Muscle of leg (tissue), 16 donors: ENCODE measurements at places on chromosomes 1 and 21. TPM values are rescaled to one million over a fixed set of nuclear protein-coding genes. Genes with fewer than 3 reads are reported as not detected.

AVPR1B gene
- total RNA-seq = 0.44 TPM

DNA sequence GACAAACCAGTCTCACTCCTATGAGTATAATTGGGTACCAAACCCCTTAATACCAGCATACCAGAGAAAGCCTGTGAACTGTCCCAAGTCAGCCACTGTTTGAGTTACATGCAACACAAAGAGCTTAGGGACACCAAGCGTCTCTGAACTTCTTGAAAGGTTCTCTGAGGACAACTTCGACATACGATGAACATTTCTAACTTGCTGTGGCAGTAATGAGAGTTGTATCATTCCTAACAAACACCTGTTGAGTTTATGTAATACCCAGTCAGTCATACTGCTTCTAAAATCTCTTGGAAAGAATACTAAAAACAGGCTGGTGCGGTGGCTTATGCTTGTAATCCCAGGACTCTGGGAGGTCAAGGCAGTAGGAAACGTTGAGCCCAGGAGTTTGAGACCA is 18.4 kb downstream of the CCT8 start:
- H3K4me1 ChIP-seq = no peaks in the 10 kb centered on the region
- no peak for DNase-seq
- H3K27ac ChIP-seq = no peak overlapping the region

SYF2 gene
- 54.4 TPM for total RNA-seq

DNA sequence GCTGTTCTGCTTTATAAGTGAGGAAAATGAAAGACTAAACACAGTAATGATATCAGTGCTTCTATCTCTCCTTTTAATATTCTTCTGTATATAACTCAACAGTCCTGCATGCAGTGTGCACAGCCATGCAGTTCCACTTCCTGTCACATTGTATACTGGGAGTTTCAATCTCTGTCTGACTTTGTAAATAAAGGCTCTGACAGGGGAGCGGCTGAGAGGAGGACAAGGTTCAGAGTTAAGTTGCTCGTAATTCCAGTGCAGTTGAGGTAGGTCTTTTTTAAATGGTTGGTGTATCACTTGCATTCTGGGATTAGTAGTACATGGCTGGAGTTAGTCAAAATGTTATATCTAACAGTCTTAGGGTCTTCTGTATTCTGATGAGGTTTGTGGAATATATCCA is 264.5 kb downstream of the OLFM3 start:
- DNase-seq = no peak
- H3K27ac ChIP-seq = no peak overlapping the region
- no peaks in the 10 kb centered on the region for H3K4me1 ChIP-seq

LHX8 gene
- total RNA-seq = 0.09 TPM

DNA sequence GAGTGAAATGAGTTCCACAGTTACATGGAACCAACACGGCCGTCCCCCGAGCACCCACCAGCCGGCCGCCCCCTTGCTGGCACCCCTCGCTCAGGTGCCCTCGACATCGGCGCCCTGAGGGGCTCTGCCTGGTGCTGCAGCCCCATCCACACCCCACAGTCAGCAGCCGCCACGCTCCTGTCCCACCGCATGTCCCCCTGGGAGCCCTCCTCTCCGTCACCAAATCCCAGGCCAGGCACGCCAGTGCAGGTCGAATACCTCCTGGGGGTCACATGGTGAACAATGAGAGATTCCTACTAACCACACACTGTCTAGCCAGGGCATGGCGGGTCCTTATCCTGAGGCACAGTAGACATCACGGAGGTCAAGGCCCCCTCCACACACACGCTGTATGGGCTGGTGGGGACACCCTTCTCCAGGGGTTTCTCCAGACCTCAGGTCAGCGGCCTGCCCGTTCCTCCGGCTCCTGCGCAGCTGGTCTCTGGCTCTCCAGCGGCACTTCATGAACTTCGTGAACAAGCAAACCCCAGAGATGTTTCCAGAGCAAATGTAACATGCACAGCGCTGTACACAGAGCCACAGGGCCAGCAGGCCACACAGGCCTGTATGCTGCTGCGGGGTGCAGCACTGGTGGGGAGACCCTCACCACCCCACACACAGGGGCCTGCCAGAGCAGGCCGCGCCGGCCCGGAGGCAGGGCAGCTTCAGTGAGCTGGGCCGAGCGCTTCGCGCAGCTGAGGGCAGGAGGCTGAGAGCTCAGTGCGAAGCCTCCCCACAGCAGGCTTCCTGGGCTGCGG is 21.8 kb downstream of the POFUT2 start:
- no peak overlapping the region for H3K27ac ChIP-seq
- H3K27me3 ChIP-seq = no peaks in the 10 kb centered on the region
- H3K36me3 ChIP-seq = peaks cover 66% of the 10 kb centered on the region
- H3K4me3 ChIP-seq = no peak overlapping the region

TCHHL1 gene
- not detected for total RNA-seq

ERICH3 gene
- total RNA-seq = 0.04 TPM

- H3K27me3 ChIP-seq = no peaks in the 10 kb centered on the region
- H3K4me3 ChIP-seq = no peak overlapping the region
- no peak overlapping the region for H3K27ac ChIP-seq
- H3K36me3 ChIP-seq = no peaks in the 10 kb centered on the region
Measured at GRCh38 chr1:6891781-6892579, 106.7 kb downstream of the CAMTA1 start.

GRCh38 chr1:234330843-234331215 is 42.4 kb upstream of the COA6 start:
- peaks cover 3% of the 10 kb centered on the region for H3K4me1 ChIP-seq
- no peak for DNase-seq
- H3K36me3 ChIP-seq = no peaks in the 10 kb centered on the region
- H3K4me3 ChIP-seq = no peak overlapping the region
- H3K27ac ChIP-seq = no peak overlapping the region
- H3K27me3 ChIP-seq = peaks cover 5% of the 10 kb centered on the region

GRCh38 chr21:19853709-19854575 is 1144.3 kb upstream of the NCAM2 start:
- H3K36me3 ChIP-seq = no peaks in the 10 kb centered on the region
- peak; percentile 50 for DNase-seq
- no peak overlapping the region for H3K27ac ChIP-seq

GPR3 gene
- 0.18 TPM for total RNA-seq

GRCh38 chr1:183124259-183124658 is 61.8 kb upstream of the LAMC2 start:
- peaks cover 8% of the 10 kb centered on the region for H3K4me1 ChIP-seq
- no peaks in the 10 kb centered on the region for H3K27me3 ChIP-seq
- H3K36me3 ChIP-seq = peaks cover 71% of the 10 kb centered on the region
- DNase-seq = no peak

GRCh38 chr1:114512595-114513280 is 1.7 kb upstream of the TRIM33 start:
- DNase-seq = no peak
- no peak overlapping the region for H3K27ac ChIP-seq
- no peaks in the 10 kb centered on the region for H3K36me3 ChIP-seq

DNA sequence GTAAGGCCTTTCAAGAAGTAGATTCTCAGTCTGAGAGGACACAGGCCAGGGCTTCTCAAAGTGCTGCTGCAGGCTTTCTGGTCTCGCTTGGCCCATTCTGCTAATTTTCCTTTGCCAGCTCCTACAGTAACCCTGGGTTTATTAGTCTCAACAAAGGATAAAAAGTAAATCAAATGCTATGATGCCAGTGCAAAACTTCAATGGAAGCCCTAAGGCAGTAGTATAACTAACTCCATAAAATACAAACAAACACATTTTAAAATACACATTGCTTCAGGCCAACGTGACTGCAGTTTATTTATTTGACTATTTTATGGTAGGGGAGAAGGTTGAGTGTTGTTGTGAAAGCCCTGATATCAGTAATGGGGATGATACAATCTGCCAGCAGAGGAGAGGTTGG is 89.6 kb downstream of the NRDC start:
- no peak for DNase-seq
- peaks cover 84% of the 10 kb centered on the region for H3K36me3 ChIP-seq
- no peaks in the 10 kb centered on the region for H3K27me3 ChIP-seq
- no peak overlapping the region for H3K4me3 ChIP-seq
- no peaks in the 10 kb centered on the region for H3K4me1 ChIP-seq
- no peak overlapping the region for H3K27ac ChIP-seq

GRCh38 chr21:32087447-32087846 is 191.4 kb downstream of the MIS18A start:
- H3K27me3 ChIP-seq = no peaks in the 10 kb centered on the region
- peaks cover 6% of the 10 kb centered on the region for H3K4me1 ChIP-seq
- DNase-seq = no peak
- H3K27ac ChIP-seq = no peak overlapping the region
- no peak overlapping the region for H3K4me3 ChIP-seq

DNA sequence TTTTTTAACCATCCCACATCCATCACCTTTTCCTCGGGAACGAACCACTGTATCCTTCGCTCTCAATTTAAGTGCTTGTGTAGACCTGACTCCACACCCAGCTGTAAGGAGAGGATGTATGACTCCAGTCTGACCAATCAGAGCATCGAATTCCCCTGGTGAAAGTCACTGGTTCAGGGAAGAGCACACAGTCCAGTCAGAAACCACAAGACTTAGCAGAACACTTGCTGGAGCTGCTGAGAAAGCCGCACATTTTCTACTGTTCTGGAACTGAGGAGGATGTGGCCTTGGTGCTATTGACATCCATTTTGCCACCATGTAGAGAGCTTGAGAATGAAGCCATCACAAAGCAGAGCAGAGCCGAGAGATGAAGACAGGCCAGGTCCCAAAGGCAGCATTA is 59.9 kb upstream of the CNN3 start:
- H3K4me3 ChIP-seq = no peak overlapping the region
- H3K4me1 ChIP-seq = peaks cover 14% of the 10 kb centered on the region
- H3K36me3 ChIP-seq = no peaks in the 10 kb centered on the region
- no peaks in the 10 kb centered on the region for H3K27me3 ChIP-seq
- H3K27ac ChIP-seq = no peak overlapping the region

DNA sequence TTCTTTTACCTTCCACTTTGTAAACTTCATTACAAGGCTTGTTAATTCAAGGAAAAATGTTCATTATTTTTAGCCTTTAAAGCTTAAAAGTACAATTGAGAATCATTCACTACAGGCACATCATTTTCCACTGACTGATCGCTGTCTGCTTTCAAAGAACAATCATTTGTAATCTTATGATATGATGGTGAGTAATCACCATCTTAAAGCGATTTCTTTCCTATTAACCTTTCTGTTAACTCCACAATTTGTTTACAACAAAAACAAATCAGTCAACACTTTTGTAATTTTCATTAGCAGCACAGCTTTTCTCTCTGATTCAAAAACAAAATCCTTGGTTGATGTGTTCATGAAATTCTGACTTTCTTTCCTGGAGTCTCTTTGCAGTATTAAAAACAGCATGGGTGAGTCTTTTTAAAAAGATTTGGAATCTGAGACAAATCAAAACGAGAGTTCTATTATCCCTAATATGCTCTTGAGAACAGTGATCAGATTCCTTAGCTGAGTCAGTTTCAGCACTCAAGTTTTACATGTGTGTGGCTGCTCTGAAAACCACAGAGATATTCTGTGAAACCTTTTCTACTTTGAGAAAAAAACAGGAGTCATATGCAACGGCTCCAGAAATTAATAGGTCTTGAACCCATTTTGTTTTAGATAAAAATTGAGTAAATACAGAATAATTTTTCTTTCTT is 145.8 kb upstream of the TMPRSS15 start:
- no peak overlapping the region for H3K27ac ChIP-seq
- H3K4me1 ChIP-seq = no peaks in the 10 kb centered on the region
- no peak overlapping the region for H3K4me3 ChIP-seq
- no peak for DNase-seq
- no peaks in the 10 kb centered on the region for H3K27me3 ChIP-seq

HSPB7 gene
- 39.5 TPM for total RNA-seq

GRCh38 chr1:48923116-48923515 is 146.4 kb upstream of the BEND5 start:
- H3K27ac ChIP-seq = no peak overlapping the region
- no peaks in the 10 kb centered on the region for H3K4me1 ChIP-seq
- no peaks in the 10 kb centered on the region for H3K36me3 ChIP-seq
- peak; percentile 16 for DNase-seq
- H3K27me3 ChIP-seq = no peaks in the 10 kb centered on the region

DNA sequence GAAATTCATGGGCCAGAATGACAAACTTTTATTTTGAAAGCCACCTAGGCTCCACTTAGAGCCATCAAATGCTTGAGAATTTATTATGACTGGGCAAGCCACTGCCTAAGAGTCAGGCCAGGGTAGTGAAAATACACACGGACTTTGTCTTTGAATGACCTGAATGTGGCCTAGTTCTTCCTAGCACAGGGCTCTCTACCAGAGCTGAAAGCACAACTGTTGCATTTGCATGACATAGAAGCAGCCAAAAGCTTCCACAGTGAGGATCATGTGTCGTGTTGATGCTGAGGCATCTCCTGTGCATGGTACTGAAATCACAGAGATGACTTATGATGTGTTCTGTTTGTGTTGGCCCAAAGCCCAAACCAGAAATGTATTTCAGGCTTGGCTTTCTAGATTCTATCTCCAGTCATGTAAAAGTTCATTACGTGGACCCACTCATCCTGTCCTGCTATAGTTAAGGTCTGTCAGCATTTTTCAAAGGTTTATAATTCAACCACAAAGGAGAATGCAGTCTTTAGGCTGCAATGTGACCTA is 164.0 kb upstream of the UBE2U start:
- H3K4me1 ChIP-seq = peaks cover 3% of the 10 kb centered on the region
- H3K4me3 ChIP-seq = no peak overlapping the region
- peaks cover 2% of the 10 kb centered on the region for H3K27me3 ChIP-seq
- no peaks in the 10 kb centered on the region for H3K36me3 ChIP-seq

GRCh38 chr1:56417646-56418045 is 161.7 kb downstream of the PLPP3 start:
- no peaks in the 10 kb centered on the region for H3K36me3 ChIP-seq
- H3K4me3 ChIP-seq = no peak overlapping the region
- no peak overlapping the region for H3K27ac ChIP-seq
- no peaks in the 10 kb centered on the region for H3K4me1 ChIP-seq
- H3K27me3 ChIP-seq = peaks cover 3% of the 10 kb centered on the region

- H3K27me3 ChIP-seq = no peaks in the 10 kb centered on the region
- no peak overlapping the region for H3K4me3 ChIP-seq
- H3K27ac ChIP-seq = no peak overlapping the region
- H3K36me3 ChIP-seq = peaks cover 89% of the 10 kb centered on the region
- DNase-seq = no peak
Measured at GRCh38 chr21:43800566-43800965, 11.2 kb downstream of the RRP1 start.

KCNK1 gene
- 2.5 TPM for total RNA-seq

CFAP57 gene
- total RNA-seq = 0.04 TPM

DNA sequence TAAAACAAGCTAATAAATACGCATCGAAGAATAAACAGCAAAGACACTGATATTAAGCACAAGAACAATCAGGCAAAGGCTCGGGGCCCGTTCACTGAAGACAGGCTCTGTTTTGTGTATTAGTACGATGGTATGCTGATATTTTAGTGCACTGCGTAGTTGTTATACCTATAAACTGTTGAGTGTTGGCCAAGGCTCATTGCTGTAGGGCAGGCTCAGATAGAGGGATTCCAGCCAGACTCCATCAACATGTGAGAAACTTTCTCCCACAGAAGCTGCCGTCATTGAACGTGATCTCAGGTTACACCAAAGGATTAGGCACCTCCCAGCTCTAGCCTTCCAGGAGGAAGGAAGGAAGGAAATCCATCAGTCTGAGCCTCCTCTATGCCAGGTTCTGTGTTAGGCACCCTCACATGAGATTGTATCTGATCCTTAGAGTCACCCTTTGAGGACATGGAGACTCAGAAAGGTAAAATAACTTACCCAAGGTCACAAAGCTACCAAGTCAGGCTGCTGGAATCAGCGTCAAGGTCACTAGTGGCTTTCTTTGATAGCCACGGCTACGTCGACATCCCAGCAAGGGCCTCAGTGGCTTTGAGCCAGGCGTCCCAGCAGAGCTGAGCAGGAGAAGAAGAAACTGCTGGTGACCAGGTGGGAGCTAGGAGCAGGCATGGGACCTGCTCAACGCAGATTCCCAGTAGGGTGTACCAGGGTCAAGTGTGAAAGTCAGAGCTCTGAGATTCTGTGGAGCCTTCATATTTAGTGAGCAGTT is 14.8 kb downstream of the BCAR3 start:
- H3K27me3 ChIP-seq = no peaks in the 10 kb centered on the region
- peaks cover 5% of the 10 kb centered on the region for H3K36me3 ChIP-seq
- H3K4me1 ChIP-seq = peaks cover 64% of the 10 kb centered on the region
- H3K4me3 ChIP-seq = no peak overlapping the region
